ENCODE measurements at places on chromosomes 1 and 21.
A peak's percentile ranks its signal among the peaks of the same experiment; 100 is the strongest.

- DNase-seq = no peak
These were observed 4.9 kb upstream of the ELK4 start for GRCh38 chr1:205636732-205637131.

GRCh38 chr21:32070676-32071330 is 198.0 kb downstream of the HUNK start:
- DNase-seq = no peak

- DNase-seq = no peak
These were observed 23.4 kb downstream of the MAPKAPK2 start for GRCh38 chr1:206708058-206708457.

DNA sequence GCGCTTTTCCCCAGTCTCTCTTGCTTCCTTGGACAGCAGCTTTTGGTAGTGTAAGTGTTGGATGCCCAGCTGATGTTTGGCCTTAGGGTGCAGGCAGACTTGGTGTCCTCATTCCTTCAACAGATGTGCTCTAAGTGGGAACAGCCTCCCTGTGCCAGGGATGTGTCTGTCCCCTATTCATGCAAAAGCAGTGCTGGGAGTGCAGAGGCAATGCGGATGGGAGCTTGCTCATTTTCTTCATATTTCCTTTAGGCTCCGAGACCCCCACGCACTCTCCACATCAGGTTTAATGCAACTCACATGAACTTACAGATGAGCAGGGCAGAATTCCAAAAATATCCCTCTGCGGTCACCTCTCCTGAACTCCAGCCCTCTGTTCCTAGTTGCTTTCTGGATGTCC is 96.1 kb downstream of the IER5 start:
- DNase-seq = no peak

GRCh38 chr1:160204526-160205241 is 500 bp upstream of the PEA15 start:
- peak; percentile 14 for DNase-seq

DNA sequence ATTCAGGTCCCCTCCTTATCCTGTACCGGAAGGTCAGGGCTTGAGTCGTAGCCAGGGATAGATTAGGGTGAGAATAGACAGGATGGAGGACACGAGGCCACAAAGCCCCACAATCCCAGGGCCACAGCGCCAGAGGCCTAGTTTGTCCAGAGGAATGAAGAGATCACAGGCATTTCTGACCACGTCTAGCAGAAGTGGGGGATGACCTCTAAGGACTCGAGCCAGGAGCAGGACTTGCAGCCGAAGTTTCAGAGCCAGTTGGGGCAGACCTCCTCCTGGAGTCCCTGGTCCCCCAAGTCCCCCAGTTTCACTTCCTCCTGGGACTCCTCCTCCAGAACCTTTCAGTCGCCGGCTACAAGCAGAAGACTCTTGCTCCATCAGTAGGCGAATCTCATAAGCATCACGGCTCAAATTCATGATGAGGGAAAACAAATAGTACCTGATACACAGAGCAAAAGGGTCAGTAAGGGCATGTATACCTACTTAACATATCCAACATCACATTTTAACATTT is 2.3 kb upstream of the ITGA10 start:
- DNase-seq = no peak

GRCh38 chr1:171740987-171741871 is 636 bp downstream of the VAMP4 start:
- DNase-seq = peak; percentile 53

DNA sequence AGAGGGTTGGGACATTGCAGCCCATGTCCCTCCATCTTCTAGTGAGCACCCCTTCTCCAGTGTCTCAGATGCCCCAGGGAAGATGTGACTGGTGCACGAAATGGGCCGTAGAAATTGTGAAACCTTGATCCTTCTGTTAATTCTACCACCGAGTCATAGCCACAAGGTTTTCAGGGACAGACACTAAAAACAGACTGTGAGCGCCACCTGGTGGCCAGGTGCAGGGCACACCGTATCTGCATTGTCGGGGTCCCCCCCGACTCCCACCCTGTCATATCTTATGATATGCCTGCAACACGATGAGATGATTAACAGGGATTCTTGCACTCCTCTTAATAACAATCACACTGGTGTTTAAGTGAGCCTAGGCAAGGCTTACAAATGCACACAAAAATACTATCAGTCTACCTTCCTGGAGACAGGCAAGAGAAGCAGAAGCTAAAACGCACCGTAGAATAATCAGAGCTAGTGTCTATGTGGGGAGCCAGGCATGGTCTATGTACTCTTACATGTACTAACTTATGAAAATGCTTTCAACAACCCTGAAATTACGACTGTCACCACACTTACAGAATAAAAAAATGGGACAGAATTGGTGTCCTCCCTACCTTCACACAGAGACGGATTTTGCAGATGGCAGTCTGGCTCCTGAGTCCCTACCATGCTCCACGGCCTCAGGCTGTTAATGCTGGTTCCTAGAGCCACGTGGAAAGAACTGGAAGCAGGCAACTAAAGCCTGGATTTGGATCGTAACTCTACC is 57.9 kb downstream of the FHAD1 start:
- DNase-seq = peak; percentile 57

DNA sequence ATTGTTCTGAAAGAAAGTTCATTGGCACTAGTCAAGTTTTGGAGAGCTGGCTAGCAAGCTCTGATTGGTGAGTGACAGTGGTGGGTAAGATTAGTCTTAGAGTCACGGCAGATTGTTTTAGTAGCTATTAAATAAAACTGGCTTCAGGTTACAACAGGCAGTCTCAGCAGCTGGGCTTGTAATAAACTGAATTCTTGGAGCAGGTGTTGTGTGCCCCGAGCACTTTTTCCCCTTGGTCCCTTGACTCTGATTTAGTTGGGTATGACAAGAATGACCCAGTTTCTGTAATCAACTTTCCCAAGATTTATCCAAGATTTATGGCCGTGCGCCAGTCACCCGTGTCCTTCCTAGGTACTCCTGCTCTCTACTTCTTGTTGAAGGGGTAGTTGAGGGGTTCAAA is 40.2 kb downstream of the TBCE start:
- no peak for DNase-seq

DNA sequence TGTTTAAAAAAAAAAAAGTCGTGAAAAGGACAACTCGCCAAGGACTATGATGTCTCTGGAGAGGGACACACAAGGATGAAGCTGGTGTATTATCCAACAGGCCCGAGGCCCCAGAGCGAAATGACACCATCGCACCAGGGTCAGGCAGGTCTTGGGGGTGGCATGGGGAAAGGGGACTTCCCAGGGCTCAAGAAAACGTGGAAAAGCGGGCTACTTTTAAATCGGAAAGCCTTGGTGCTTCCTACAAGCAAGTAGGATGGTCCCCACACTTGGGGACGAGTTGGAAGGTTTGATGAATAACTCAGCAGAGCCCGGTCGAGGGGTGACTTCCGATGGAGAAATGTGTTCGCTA is 505 bp upstream of the GNPAT start:
- DNase-seq = no peak

GRCh38 chr1:75430526-75430925 is 180.4 kb downstream of the SLC44A5 start:
- no peak for DNase-seq

DNA sequence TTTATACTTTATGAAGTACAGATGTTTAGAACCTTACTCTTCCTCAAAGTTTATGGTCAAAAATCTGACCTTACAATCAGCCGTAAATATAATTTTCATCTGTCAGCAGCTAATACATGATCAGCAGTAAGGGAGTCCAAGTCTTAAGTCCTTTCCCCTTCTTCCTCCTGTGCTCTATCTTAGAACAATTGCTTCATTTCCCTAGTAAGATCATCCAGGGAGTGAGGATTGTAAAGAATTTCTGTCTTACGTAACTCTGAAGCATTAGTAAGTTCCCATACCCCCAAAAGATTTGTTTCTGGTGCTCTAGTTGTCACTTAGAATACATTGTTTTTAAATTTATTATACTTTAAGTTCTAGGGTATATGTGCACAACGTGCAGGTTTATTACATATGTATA is 2.1 kb downstream of the SETDB1 start:
- DNase-seq = no peak

GRCh38 chr1:69295265-69295664 is 272.5 kb upstream of the LRRC7 start:
- no peak for DNase-seq

GRCh38 chr21:44402323-44403105 is 49.1 kb downstream of the TRPM2 start:
- DNase-seq = no peak

DNA sequence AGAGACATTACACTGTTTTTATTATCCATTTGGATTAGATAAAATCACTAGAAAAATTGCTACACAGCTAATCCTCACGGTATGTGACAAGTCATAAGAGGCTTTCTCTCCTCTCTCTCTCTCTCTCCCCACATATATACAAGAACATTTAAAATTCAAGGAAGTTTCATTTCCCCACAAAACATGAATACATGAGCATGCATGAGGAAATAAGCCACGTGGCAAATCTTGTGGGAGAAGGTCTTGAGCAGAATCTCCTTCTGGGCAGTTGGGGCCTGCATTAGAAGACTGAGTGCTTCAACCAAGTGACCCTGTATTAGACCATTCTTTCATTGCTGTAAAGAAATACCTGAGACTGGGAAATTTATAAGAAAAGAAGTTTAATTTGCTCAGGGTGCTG is 1313.1 kb downstream of the MRPL39 start:
- no peak for DNase-seq

GRCh38 chr21:20249401-20249800 is 748.8 kb upstream of the NCAM2 start:
- no peak for DNase-seq

DNA sequence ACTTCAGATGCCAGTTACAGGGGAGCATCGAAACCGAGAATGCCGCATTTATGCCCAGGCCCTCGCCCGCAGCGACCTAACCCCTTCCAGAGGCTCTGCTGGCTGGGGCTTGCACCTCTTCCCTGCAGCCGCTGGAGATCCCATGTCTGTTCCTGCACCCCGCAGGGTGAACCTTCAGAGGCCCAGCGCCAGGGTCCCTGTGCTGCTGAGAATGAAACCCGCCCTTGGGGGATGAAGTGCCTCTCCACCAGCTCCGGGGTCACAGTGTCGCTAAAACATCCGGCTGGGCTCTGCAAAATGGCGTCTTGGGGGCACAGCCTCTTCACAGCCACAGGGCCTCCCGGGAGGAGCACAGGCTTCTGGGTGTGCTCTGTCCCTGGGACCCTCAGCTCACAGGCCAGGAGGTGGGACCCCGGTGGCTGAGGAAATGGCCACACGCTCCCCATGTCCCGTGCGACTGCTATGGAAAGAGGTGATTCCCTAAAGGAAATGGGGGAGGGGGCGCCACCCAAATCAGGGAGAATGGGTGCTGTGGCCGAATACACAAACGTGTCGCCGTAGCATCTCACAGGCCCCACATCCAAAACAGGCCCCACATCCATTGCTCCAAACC is 39.9 kb upstream of the TSPEAR start:
- no peak for DNase-seq

DNA sequence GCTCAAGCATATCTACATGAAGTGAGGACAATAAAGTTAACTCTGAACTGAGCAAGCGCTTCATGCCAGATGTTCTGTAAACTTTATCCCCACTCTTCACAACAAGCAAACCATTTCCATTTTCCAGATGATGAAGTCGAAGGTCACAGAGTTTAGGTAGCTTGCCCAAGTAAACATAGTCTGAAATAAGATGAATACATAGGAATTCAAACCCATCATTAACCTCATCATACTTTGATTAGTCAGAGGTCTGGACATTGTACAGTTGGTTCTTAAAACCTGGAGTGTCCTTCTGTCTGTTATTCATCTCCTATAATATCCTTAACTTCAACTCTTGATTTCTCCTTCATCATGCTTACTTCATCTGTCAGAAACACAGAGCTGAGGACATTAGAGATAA is 180.3 kb upstream of the C8B start:
- DNase-seq = no peak

Measured in CD4-positive, alpha-beta T cell treated with Interleukin-15 for 4 hours (primary cell).